Activated CD8-positive, alpha-beta memory T cell treated with anti-CD3 and anti-CD28 coated beads, Interleukin-2, amount 10 ng/mL, durations not matched to agents 7 days and 5 days (primary cell): ENCODE measurements at places on chromosomes 4 and X. TPM values are rescaled to one million over a fixed set of nuclear protein-coding genes. Genes with fewer than 3 reads are reported as not detected.

- no peak for DNase-seq
- H3K27me3 ChIP-seq, result no peaks in the 10 kb centered on the region
Observed at GRCh38 chr4:164293743-164294142, 460.2 kb upstream of the SMIM31 start.

- H3K36me3 ChIP-seq, result peaks cover 21% of the 10 kb centered on the region
- H3K4me1 ChIP-seq, result peaks cover 64% of the 10 kb centered on the region
- H3K27me3 ChIP-seq, result no peaks in the 10 kb centered on the region
- H3K27ac ChIP-seq, result peak overlapping the region; percentile 86
- peak; percentile 71 for DNase-seq
Observed at GRCh38 chr4:6939761-6940743, 30.4 kb downstream of the TBC1D14 start.

DNA sequence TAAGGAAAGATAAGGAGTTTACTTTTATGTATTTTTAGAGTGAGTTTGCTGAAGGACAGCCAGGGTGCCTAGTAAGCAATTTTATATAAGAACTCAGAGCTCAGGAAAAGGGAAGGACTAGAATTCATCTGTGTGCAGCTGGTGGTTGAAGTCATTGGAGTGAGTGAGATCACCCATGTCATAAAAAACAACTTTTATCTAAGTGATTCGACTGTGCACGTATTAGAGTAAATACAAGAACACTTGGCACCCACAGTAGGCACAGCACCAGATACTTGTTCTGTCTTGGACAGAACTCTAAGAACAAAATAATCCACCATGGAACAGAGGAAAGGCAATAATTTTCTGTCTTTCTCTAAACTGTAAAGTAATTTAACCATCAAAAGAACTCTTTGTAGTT, 31.6 kb downstream of the SYNPO2 start:
- no peak overlapping the region for H3K4me3 ChIP-seq
- H3K27me3 ChIP-seq, result peaks cover 21% of the 10 kb centered on the region
- no peaks in the 10 kb centered on the region for H3K36me3 ChIP-seq
- H3K27ac ChIP-seq, result no peak overlapping the region
- H3K4me1 ChIP-seq, result no peaks in the 10 kb centered on the region

DNA sequence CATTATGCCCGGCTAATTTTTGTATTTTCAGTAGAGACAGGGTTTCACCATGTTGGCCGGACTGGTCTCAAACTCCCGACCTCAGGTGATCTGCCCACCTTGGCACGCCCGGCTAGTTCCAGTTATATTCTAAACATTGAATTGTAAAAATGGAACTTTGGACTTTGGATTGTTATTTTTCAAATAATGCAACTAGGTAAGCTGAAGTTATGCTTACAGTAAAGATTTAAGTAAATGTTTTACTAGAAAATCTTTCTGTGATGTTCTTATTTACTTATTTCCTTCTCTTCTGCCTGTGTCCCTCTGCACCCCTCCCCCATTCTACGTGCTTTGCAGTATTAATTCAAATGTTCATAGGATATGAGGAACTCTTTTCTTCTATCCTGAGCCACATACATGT, 26.1 kb downstream of the GK start:
- no peak overlapping the region for H3K4me3 ChIP-seq
- H3K36me3 ChIP-seq, result peaks cover 27% of the 10 kb centered on the region
- DNase-seq, result no peak
- no peaks in the 10 kb centered on the region for H3K27me3 ChIP-seq
- no peak overlapping the region for H3K27ac ChIP-seq

- no peak overlapping the region for H3K27ac ChIP-seq
- DNase-seq, result no peak
- H3K4me1 ChIP-seq, result no peaks in the 10 kb centered on the region
- no peaks in the 10 kb centered on the region for H3K36me3 ChIP-seq
- no peaks in the 10 kb centered on the region for H3K27me3 ChIP-seq
- H3K4me3 ChIP-seq, result no peak overlapping the region
Observed at GRCh38 chr4:125123570-125124109, 191.1 kb upstream of the FAT4 start.

GRCh38 chr4:168837922-168838321, 172.1 kb downstream of the CBR4 start:
- DNase-seq, result no peak
- H3K36me3 ChIP-seq, result no peaks in the 10 kb centered on the region
- peaks cover 35% of the 10 kb centered on the region for H3K4me1 ChIP-seq
- H3K4me3 ChIP-seq, result no peak overlapping the region

- peaks cover 14% of the 10 kb centered on the region for H3K4me1 ChIP-seq
- H3K36me3 ChIP-seq, result no peaks in the 10 kb centered on the region
- H3K27me3 ChIP-seq, result peaks cover 57% of the 10 kb centered on the region
- no peak overlapping the region for H3K4me3 ChIP-seq
- no peak for DNase-seq
Observed at GRCh38 chr4:7518871-7519637, 84.3 kb upstream of the PSAPL1 start.

- H3K27me3 ChIP-seq, result no peaks in the 10 kb centered on the region
- H3K4me1 ChIP-seq, result peaks cover 18% of the 10 kb centered on the region
- no peak overlapping the region for H3K27ac ChIP-seq
Observed at GRCh38 chrX:100995469-100995868, 26.0 kb downstream of the ARL13A start.

- no peak overlapping the region for H3K4me3 ChIP-seq
- H3K36me3 ChIP-seq, result no peaks in the 10 kb centered on the region
Observed at GRCh38 chrX:115372152-115372551, 82.6 kb downstream of the LUZP4 start.

- peak; percentile 62 for DNase-seq
- peak within 1 kb of the TSS; percentile 88 for H3K4me3 ChIP-seq
- H3K4me1 ChIP-seq, result peaks cover 39% of the 10 kb centered on the region
- peak within 1 kb of the TSS; percentile 88 for H3K27ac ChIP-seq
Observed at GRCh38 chr4:39032218-39033085, at the start of gene TMEM156. Gene TMEM156, minus strand, starts transcription at chr4:39032409. Its CDS starts 96 bp downstream, at chr4:39032313.

The CT47A7 gene
- total RNA-seq, result not detected

The GAGE12F gene
- not detected for total RNA-seq

The NUDT11 gene
- total RNA-seq, result 1.5 TPM

The STATH gene
- total RNA-seq, result not detected
